ENCODE measurements at places on chromosomes 5 and 9.

DNA sequence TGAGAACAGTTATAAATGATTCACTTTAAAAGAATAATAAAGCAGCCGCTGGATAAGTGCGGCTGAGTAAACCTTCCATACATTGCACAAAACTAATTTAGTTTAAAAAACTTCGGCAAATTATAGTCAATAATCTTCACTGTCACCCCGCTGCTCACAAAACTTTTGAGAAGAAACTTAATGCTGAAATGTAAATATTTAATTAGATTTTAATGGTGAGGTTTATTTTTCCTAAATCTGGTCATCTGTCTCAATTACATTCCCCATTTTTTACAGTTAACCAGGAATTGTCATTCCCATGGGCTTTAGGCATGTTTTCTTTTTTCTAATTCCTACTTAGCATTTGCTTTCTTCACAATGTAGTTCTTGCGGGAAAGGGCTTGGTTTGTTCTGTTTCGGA lies 169.8 kb downstream of the CAAP1 start:
- no peak for DNase-seq

DNA sequence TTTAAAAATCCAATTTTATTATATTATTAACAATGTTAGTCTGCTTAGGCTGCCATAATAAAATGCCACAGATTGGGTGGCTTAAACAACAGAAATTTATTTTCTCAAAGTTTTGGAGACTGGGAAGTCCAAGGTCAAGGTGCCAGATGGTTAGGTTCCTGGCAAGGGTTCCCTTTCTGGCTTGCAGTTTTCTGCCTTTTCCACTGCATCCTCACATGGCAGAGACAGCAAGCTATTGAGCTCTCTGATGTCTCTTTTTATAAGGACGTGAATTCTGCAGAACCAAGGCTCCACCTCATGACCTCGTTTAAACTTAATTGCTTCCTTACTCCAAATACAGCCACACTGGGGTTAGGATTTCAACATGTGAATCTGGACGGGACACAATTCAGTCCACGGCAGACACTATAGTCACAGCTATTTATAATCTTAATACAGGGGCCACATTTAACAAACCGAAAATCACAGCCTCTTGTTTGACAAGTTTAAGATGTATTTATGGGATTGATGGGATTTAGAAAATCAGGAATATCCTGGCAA lies 174.9 kb upstream of the PUM3 start:
- DNase-seq = no peak

DNA sequence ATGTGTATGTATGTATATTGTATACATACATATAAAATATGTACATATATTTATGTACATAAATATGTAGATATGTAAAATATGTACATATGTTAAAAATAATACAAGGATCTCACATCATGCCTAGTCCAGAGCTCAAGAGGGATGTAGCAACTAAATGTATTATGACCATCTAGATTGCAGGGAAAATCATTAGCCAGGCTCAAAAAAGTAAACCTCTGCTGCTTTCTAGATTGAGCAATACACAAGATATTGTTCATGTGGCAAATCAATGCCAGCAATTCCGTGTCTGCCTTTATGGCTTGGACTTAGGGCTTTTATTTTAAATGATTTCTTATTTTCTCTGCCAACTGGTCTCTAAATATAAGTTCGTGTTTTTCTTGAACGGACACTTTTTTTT lies 65.2 kb downstream of the RAI14 start:
- DNase-seq = no peak

- no peak for DNase-seq
Measured at GRCh38 chr5:133287500-133287899, 235.7 kb downstream of the HSPA4 start.

GRCh38 chr5:124252747-124253146 lies 493.7 kb downstream of the ZNF608 start:
- DNase-seq = no peak

DNA sequence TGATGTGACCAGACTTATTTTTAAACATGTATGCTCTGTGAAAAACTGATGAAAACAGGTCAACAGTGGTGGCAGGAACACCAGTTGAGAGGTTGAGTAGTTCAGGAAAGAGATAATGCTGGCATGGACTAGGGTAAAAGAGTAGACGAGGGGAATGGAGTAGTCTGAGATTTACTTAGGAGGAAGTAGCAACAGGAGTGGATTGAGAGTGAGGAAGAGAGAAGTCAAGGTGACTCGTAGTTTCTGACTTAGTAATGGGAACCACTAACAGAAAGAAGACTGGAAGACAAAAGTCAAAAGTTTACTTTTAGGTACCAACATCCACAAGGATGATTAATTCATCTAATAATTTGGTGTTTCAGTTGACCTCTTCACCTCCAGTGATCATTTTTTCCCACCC lies 3.6 kb downstream of the SRA1 start:
- DNase-seq = no peak

- DNase-seq = peak; percentile 65
Measured at GRCh38 chr5:124920909-124921666, 174.6 kb upstream of the ZNF608 start.

DNA sequence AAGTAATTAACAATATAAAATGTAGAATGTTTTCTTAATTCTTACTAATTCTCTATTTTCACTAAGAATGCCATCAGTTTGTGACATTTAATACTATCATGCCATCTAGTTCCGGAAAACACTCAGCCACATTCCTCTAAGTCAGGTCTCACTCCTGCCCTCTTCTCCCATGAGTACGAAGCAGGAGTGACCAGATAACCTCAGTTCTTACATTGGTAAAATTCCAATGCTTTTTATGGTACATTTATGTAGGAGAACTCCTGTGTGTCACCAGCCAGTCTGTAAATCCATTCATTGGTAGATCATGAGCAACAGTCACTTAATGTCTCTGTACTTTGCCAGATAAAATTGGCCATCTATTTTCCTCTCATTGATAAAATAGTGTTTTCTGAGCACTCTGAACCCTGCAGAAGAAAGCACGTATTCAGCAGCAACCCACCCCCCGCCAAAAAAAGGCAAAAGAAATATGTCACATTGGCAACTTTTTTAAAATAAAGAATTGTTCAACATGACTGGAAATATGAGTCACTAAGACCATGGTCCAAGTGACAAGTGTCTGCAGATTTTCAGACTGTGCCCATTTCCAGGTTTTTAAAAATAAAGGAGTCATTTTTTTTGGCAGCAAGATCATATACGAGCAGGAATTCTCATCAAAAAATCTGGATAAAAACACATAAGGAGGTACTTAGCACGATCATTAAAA lies 11.8 kb downstream of the GLIS3 start:
- no peak for DNase-seq

DNA sequence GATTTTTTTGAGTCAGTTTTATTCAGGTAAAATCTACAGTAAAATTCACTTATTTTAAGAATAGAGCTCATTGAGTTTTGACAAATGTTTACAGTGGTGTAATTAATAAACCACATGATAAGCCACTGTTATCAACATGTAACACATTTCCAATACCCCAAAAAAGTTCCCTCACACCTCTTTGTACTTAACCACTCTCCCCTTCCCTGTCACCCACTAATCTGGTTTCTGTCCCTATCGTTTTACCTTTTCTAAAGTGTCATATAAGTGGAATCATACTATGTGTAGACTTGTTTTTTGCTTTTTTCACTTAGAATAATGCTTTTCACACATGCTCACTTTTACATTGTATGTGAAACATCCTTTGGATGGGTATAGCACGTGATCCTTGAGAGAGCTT lies 127.2 kb downstream of the KDM4C start:
- no peak for DNase-seq

DNA sequence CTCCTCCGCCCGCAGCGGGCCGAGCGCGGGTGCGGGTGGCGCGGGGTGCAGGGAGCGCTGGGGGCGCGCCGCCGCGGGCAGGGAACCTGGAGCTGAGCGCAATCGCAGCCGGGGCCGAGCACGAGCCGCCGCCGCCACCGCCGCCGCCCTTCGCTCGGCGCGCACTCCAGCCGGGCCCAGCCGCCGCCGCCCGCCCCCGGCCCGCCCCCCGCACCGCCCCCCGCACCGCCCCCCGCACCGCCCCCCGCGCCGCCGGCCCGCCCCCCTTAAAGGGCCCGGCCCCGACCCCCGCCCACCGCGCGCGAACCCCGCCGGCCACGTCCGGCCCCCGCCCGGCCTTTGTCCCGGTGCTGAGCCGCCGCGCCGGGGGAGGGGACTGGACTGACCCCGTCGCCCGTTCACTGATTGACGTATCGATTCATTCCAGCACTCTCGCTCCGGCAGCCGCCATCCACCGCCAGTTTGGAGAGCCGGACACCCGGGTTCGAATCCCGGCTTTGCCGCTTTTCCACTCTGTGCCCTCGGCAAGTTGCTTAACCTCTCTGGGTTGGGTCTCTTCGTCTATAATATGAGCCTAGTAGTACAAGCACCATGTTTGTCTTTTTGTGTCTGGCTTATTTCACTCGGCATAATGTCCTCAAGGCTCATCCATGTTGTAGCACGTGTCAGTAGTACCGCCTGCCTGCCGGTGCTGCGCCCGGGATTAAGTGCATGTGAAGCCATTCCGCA lies at the start of gene SH3PXD2B:
TSS of gene SH3PXD2B (minus strand) at position 168 of the 729 bp plus-strand sequence. CDS start 173 bp downstream, outside the sequence.
- DNase-seq = peak; percentile 85

GRCh38 chr9:137319011-137319738 lies 17.1 kb upstream of the NRARP start:
- DNase-seq = peak; percentile 74

DNA sequence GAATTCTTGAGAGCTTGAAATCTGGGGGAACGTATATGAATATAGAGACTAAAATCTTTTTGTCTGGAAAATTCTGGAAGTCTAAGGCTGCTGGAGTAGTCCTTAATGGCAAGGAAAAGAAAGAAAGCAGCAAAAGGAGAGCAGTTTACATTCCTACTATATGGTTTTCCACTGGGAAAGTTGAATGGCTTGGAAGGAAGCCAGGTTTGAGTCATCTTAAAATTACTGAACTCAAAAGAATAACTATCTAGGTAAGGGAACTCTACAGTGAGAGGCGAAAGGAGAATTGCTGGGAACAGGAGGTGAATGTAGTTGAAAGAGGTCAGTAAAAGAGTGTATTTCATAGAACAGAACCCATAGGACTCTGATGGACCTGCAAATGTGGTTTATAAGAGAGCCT lies 258.1 kb upstream of the EDIL3 start:
- no peak for DNase-seq

DNA sequence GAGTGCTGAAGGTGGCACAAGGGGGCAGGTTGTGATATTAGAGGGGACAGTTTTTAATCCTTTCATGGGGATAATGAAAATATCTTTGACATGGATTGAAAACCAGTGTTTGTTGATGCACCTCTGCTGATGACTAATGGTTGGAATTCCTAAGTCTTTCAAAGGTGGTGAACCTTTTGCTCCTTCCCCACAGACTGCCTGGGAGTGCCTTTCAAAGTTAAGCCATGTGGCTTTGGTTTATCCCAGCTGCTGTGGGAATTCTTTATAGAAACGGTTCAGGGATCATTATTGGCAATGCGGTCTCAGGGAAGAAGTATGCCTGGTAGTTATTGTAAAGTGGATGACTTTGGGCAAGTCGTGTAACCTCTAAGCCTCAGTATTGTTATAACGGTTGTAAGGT lies 45.7 kb downstream of the PIP5K1B start:
- no peak for DNase-seq

- no peak for DNase-seq
Measured at GRCh38 chr9:136949239-136949816, 2.7 kb upstream of the LCN12 start.

DNA sequence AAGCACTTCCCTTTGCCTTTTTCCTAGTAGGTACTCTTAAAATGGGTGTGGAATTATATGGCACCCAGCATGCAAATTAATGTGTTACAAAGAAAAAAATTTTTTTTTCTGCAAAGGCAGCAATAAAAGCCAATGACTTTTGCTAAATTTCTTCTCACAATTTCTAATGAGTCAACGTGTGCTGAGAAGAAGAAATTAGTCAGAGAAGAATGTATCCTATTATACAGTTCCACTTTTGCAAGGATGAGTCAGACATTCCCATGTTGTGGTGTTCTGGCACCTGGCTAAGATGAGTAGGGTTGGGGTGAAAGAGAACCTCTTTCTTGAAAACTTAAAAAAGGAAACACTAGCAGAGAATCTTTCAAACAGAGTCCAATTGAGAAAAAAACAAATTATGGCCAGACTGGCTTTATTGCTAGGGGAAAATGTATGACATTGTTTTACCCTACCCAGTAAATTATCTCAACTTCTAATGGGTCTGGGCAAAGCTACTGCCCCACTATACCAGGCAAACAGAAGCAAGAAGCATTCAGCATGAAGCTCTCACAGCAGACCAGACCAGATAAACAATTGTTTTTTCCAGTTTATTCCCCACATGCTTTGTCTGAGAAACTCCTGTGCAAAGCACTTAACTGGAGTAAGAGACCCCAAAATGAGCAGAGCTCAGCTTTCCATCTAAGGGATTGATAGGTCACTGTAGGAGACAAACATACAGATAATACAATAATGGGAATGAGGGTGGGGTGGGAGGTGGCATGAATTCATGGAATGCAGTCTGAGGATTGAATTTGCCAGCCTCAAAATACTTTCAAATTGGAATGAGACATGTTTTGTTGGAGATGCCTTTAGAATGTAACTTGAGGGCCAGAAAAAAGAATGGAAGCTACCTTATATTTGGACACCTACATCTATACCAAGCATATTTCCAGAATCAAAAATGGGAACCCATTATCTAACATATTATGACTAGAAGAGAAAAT lies 220.8 kb upstream of the RFX3 start:
- no peak for DNase-seq

- DNase-seq = peak; percentile 72
Measured at GRCh38 chr5:16179936-16180788, 571 bp upstream of the MARCHF11 start.

DNA sequence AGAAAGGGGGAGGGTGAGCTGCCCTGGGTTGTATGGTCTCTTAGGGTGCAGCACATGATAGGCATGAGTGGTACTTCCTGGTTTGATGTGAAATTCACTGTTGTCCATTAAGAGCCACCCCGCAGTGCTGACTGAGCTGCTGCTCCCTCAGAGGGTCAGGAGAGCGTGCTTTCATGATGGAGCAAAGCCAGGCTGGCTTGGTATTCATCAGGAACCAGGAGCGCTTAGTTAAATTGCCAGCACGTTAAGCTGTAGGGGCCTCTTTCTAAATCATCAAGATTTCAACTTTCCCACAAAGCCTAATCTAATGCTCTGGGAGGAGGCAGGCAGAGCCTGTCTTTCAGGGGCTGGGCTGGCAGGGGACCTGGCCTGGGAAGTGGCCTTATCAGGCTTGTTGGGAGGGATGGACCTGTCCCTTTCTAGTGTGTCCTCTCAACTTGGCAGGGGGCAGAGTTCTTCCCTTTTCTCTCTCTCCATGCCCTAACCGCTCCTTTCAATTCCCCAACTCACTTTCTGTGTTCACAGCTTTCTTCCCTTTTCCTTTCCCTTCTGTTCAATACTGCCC lies 7.9 kb downstream of the CYSTM1 start:
- DNase-seq = peak; percentile 36

GRCh38 chr9:123678878-123679329 lies 251.0 kb downstream of the DENND1A start:
- DNase-seq = no peak

- DNase-seq = peak; percentile 83
Measured at GRCh38 chr9:123742009-123742767, 187.7 kb downstream of the DENND1A start.

GRCh38 chr5:10658265-10658664 lies 94.4 kb downstream of the ANKRD33B start:
- no peak for DNase-seq
